Kidney epithelial cell (primary cell): ENCODE measurements at places on chromosomes 2 and 18.

DNA sequence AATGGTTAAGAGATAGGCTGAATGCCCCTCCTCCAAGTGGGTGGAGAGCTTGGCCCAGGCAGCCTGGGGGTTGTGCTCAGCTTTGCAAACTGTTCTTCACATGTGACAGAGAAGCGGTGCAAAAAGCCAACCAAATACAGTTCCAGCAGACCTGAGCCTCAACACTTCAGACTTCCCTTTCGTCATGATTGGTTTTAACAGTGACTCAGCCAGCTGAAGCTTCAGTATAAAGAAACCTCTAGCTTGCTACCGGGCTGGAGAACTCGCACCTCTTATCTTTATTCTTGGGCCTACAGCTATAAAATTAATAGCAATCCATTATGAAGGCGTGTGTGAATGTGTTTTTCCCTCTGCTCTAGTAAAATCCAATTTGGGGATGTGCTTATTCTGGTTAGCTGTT, 20.0 kb downstream of the SETBP1 start:
- no peak for DNase-seq

GRCh38 chr2:19357402-19358241, 801 bp downstream of the OSR1 start:
- DNase-seq: no peak

- peak; percentile 23 for DNase-seq
Observed at GRCh38 chr2:178761759-178762371, 45.4 kb downstream of the TTN start.

GRCh38 chr2:54615832-54616534, 107.5 kb upstream of the EML6 start:
- DNase-seq: no peak

DNA sequence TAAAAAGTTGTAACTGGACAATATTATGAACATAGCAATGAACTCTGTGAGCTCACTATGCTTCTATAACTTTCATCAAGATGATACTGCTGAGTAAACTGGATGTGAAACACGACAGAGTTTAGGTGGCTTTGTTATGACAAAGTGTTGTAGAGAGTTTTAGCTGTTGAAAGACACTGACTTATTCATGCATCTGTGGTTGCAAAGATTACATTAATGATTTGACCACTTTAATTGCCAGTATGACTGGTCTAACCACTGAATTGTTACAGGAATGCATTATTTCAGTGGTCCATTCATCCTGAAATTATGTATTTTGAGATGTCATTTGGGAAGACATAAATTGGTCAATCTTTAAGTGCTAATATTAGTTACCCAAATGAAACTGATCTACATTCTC, 117.9 kb downstream of the SPHKAP start:
- DNase-seq: no peak

DNA sequence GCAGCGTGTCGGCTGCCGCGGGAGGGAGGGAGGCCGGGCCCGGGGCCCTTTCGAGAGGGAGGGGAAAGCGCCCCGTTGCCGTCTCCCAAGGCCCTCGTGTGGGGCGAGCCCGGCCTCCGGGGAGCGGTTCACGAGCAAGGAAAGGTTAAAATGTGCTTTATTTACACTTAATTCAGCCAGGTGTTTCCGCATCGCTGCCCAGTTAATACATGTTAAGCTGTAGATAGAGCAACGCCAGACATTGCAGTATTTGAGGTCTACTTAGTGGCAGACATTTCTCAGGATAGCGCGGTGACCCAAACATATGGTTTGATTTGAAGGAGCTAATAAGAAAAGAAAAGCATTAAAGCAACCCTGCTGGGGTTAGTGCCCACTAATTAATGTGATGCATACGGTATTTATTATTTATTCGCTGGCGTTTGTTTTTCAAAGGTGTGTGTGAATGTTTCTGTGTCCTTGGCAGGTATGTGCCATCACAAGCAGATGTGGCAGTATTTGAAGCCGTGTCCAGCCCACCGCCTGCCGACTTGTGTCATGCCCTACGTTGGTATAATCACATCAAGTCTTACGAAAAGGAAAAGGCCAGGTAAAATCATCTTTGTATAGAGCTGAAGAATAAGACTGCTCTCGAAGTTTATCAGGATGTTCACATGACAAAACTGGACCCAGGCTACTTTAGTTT, 571 bp downstream of the EEF1B2 start:
- no peak for DNase-seq

DNA sequence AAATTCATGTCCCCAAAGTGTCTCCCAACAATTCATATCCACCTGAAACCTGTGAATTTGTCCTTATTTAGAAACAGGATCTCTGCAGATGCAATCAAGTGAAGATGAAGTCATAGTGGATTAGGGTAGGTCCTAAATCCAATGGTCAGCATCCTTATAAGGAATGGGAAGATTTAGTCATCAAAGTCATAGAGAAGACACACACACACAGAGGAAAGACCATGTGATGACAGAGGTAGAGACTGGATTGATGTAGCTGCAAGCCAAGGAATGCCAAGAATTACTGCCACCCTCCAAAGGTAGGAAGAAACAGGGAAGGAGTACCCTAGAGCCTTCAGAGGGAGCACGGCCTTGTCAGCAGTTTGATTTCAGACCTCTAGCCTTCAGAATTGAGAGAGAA, 17.7 kb downstream of the ADD2 start:
- DNase-seq: no peak

- no peak for DNase-seq
Observed at GRCh38 chr2:172969166-172969565, 106.5 kb upstream of the MAP3K20 start.

GRCh38 chr18:62325806-62326645, 916 bp downstream of the TNFRSF11A start:
- DNase-seq: no peak

DNA sequence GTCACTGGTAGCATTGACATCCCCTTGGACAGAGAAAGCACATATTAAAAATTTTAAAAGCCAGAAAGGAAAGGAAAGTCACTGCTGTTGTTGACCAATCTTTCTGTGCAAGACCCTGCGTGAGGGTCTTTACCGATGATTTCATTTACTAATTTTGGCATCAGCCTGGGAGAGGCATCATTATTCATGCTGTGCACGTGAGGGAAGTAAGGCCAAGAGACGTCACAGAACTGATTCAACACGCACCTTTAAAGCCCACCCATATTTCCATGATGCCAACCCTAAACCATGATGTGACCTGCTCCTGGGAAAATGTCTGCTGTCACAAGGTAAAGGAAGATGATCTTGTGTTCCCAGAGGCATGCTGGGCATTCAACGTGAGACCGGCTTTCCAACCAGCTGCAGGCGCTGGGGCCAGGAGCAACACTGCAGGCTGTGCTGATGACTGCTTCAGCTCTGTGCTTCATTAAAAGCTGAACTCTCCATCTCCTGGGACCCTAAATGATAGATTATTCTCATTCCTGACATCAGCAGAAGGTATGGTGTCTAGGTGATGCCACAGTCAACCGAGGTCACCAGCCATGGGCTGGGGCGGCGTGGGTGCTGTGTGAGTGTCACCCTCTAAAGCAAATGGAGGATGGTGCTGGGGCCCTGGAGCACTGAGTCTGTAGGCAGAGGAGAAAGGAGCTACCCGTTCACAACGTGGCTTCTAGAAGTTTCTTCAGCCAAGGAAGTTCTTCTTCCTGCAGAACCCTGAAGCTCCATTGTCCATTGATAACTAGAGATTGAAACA, 53.9 kb downstream of the TMEM18 start:
- DNase-seq: no peak

DNA sequence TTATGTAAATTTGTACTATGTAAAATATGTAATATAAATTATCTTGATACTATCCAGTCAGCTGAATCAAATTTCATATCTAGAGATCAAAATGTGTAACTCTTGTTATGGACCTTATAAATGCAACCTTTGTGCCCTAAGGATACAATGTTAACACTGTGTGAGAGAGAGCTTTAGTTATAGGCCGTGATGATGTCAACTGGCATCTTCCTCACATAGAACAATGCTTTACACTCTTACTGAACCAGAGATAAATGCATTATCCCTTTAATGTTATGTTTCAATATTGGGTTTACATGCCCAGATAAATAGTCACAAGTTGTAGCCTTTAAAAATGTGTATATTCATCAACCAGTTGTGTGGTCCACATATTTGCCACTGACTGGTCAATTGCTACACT, 115.1 kb downstream of the KCNJ3 start:
- no peak for DNase-seq

DNA sequence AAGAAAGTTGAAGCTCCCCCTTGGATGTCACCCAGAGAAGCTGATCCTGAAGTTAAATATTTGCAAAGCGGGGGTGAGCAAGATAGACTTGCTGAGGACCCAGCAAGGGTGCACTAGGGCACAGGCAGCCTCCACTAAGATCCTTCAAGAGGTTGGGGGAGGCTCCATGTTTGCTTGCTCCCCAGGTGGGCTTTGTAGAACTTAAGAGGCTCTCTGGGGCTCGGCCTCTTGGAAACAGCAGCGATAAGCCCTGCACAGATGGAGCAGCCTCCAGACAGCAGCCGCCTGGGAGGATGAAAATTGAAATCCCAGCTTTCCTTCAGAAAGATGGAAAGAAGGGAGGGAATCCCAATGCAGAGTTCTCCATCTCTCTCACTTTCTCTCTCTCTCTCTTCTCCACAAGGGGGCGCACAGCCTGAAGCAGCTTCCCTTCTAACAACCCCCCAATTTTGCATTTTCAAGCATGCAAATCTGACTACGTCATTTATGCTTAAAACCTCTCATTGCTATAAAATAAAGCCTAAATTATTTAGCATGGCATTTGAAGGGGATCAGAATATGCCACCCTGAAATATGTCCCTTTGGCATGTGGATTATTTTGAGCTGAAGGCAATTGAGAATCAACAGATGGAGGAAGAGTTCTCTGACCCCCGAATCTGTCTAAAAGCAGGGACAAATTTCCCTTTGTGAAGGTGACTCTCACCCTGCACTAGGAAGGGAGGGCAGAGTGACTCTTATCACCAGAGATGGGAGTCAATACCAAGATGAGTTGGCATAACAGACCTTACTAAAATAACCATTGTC, 185.7 kb upstream of the KLHL29 start:
- no peak for DNase-seq

DNA sequence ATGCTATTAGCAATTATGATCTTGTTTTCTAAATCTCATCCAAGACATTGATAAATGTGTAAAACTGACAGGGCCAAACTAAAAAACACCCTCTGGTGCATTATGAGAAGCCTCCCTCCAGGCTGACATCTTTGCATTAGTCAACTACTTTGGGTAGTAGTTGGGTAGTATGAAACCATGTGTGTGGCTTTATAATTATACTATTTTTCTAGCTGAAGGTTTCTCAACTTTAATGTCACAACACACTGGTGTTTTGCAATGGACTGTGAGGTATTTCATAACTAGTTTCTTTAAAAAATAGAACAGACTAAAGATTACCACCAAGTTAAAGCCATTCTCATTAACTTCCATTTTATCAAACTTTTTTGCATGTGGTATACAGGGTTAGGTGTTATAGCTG, 73.1 kb upstream of the RBMS1 start:
- no peak for DNase-seq

DNA sequence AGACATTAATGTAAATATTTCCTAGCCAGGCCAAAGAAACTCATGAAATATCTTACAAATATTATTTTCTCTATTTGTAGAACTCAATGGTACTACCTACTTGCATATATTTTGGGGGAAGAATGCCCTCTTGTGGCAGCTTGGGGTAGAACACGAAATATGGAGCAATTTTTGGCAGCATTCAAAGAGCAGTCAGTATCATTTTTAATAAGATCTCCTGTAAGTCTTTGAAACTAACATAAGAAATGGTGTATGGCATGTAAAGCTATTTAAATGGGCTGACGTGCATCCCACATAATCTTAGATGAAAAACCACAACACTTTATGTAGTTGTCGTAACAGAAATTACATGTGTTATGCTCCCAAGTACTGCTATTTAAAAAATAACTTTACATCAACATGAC, 62.3 kb upstream of the CCDC195 start:
- DNase-seq: peak; percentile 9

DNA sequence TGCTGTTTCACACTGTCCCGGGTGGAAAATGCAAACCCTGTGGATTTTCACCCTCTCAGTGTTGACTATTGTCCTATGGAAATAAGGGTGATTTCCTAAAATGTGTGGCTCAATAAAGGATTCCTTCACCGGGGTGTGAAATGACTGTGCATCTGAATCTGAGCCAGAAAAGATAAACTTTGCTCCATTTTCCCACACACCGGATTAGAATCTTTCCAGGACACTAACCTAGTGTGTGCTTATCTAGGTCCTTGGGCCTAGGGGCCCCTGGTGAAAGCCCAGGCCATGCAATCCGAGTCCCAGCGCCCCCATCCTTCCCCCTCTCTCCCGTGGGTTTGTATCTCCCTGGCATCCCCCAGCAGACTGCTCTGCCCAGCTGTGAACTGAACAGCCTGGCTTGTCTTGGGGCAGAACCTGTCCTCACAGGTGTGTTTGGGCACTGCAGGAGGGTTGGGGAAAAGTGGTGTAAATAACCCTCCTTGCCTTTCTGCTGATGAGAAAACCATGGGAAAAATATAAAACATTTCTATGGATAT, 17.3 kb downstream of the KLHL29 start:
- DNase-seq: no peak

DNA sequence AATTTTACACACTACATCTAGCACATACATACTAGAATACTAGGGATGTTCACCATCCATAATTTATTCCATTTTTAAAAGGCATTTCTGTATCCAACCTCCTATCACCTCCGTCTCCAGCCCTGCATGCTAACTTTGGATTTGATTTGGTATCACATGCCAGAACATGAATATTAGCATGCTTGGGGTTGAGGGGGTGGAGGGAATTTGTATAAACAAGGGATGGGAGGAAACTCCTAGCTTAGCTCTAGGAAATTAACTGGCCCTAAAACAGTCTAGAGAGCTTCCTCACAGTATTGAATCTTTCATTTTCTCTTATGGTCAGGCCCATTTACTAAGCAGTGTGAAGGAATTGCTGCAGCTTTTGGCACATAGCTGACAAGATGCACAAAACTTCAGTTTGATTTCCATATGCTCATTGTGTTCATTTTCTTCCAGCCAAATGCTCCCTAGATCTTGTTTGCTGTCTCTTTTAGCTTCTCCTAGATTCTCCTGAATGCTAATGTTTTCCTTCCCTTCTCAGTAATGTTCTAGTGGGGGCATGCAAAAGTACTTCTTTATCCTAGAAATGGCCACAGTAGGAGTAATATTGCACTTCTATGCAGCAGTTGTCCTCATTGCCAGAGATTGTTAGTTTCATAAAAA, 135.2 kb downstream of the VWC2L start:
- no peak for DNase-seq
